ENCODE measurements at places on chromosomes 4 and X.

- no peak for DNase-seq
Measured at GRCh38 chr4:45100956-45101818, 374.8 kb upstream of the GNPDA2 start.

GRCh38 chr4:7427831-7428260 lies 6.9 kb downstream of the PSAPL1 start:
- no peak for DNase-seq

- no peak for DNase-seq
Measured at GRCh38 chr4:184702114-184702513, 31.8 kb downstream of the CENPU start.

DNA sequence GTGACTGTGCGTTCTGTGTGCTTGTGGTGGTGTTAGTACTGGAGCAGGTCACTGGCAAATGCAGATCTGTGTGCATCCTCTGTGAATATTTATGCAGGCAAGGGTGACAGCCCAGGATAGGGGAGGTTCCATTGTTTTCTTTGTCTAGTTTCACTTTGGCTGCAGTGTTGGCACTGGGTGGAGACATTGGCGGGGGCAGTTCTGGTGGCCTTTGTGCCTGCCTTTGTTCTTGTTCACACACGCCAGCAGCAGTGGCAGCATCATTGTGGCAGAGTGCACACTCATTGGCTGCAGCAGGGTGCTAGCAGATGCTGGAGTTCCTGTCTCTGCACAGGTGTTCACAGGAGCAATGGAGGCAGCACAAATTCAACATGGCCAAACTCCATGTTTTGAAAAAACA lies 495.3 kb downstream of the UBE2NL start:
- no peak for DNase-seq

GRCh38 chr4:40699648-40700047 lies 50.1 kb upstream of the NSUN7 start:
- DNase-seq: no peak

DNA sequence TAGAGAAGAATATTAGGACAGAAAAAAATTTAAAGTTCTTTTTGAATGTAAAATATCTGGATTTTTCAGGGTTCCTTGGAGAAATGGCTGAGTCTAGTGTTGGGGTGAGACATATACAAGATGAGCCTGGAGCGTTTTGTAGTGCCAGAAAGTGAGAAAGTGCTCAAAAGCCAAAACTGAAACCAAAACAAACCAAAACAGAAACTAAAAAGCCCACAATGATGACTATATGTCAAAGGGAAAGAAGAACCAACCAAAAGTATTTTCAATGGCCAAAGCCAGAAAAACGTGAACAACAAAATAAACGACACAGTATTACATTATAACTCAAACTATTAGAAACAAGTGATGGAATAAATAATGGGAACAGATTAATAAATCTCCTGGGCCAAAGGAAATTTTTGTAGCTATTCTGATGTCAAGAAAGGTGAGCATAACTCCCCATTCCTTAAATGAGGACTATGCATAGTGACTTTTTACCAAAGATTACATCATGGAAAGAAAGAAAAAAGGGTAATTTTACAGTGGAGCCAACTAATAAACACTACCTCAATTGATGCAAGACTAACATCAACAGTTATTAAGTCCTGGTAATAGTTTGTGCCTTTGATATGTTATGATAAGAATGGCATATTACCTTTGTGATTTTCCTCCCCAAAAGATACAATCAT lies 1137.6 kb downstream of the C4orf33 start:
- DNase-seq: no peak

DNA sequence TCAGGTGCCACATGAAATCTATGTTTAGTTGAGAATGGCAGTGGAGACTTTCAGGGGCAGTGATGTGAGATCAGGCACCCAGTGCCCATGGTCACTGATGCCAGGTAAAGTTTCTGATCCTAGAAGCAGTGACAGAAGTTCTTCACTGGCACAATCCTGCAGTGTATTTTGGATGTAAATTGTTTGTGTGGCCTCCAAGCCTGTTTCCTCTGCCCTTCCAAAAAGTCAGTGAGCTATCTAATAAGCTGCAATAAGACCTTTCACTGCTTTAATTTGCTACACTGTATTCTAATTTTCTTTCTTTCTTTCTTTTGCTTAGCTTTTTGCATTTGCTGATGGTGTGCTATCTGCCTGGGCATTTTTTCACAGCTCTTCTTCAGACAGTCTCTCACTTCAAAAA lies 1348.6 kb downstream of the ADGRL3 start:
- no peak for DNase-seq

DNA sequence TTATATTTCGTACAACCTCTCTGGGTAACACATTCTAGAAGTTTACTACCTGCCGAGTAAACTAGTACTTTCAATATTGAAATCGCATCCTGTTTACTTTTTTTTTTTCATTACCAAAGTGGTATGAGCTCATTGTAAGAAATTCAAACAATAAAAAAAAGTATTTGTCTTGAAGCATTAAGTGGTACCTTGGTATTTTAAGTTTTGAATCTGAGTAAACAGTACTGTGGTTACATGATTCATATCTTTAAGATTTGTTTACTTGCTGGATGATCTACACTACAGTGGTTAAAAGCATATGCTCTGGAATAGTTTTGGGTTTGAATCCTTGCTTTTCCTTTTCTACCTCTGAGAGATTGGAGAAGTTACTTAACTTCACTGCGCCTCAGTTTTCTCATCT lies 3.8 kb upstream of the MMGT1 start:
- DNase-seq: no peak

DNA sequence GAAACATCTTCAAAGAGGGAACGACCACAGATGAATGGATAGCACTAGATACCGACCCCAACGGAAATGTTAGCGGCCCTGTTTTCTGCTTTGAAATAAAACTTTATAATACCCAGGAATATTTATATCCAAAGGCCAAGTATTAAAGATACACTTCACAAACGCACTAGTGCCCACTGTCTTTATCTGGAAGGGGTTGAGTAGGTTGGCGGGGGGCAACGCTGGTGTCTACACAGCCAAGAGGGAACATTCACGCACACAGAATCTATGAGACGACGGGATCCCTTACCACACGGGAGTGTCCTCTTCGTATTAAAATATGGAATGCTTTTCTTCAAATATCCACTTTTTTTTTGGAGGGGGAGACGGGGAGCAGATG lies 3.3 kb downstream of the HAND2 start:
- DNase-seq: no peak

DNA sequence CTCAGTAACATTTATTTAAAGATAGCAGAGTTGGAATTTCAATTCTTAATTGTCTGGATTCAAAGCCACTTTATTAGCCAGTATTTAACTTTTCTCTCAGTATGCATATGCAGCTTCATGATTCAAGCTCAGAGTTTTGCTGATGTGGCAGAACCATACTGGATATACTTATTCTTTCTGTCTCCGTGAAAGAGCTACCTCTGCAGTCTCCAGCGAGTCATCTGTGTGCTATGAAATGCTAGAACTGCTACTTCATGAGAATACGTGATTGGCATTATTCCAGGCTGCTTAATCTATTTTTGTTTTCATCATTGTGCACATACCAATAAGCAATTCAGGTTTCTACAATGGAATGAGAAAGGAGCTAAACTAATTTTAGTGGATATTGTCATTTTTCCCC lies 743.7 kb downstream of the C4orf33 start:
- DNase-seq: no peak

- DNase-seq: no peak
Measured at GRCh38 chr4:122621016-122621507, at the start of gene IL21. Gene IL21, minus strand, starts transcription at chr4:122621066. Its CDS starts 55 bp downstream, at chr4:122621011.

DNA sequence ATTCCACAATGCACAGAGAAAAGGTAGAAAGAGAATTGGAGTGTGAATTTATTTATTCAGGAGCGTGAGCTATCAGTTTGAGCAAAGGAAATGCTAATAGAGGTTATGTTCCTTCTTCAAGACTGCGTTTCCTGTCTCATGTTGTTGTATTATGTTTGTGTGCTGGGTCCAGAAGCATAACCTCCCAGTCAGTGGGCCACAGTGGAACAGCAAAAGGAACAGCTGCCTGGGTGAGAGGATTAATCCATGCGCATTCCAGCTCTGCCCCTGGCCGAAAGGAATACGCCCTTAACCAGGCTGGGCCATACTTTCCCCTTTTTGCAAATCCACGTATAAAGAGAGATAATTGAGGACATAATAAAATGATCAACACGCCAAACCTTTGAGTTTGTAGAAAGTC lies 32.4 kb upstream of the ARX start:
- no peak for DNase-seq

GRCh38 chrX:44937606-44938005 lies 64.6 kb downstream of the KDM6A start:
- no peak for DNase-seq

DNA sequence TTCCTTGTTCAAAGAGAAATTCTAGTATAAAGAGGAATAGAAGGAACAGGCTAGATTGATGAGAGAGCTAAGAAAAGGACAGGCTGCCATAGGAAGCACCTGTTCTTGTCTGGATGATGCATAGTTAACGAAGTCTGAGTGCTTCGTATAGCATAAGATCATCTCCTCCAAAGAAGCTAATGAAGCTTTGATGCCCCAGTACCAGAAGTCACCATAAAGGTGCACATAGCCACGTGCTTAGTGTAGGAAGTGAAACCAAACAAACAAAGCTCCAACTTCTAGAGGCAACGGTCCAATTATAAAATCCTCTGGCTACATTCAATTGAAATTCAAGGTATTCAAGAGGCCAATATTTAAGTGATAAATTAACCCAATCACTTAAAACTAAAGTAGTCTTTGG lies 31.0 kb downstream of the AFAP1 start:
- DNase-seq: no peak

GRCh38 chr4:80187677-80188076 lies 9.6 kb upstream of the PRDM8 start:
- no peak for DNase-seq

GRCh38 chr4:73707269-73707875 lies 33.0 kb upstream of the CXCL8 start:
- DNase-seq: no peak

DNA sequence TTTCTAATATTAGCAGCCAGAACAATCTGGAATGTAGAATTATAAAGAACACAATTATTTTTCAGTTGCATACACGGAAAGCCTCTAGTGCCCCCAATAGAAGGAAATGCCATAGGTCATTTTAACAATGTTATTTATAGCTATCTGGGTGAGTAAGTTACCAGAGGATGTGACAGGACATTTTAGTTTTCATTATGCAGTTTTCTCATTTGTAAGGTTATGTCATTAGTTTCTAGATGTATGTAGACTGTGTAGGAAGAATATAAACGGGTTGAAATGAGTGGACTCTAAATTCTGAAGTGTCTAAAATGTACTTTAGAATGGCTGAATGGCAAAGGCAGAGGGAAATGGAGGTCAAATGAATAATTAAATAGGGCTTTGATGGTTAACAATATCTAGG lies 213.3 kb downstream of the DTHD1 start:
- no peak for DNase-seq

- DNase-seq: no peak
Measured at GRCh38 chrX:112359906-112360305, 277.3 kb upstream of the TRPC5 start.

DNA sequence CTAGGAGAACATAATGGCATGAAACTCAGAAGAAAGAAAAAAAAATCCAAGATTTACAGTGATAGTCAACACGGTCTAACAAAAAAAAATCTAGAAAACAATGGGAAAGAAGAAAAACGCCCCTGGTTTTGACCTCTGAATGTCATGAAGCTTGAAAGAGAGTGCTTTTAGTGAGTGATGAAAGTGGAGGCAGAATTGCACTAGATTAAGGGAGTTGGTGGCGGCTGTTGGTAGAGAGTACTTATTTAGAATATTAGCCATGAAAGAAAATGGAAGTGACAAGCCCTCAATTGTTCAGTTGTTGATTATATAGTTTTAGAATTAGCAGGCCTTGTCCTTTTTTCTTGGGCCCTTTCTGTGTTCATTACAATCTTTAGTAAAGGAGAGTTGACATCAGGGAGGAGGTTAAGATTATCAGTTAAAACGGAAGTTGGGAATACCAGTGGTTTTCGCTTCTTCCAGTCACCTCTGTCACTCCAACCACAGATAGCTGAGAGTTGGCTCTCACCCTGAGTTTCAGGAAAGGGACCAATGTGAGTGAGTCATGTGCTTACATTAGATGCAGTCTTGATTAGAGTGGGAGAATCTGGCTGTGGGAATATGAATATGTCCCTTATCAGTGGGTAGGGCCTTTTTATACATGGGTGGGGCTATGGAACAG lies 29.7 kb downstream of the EREG start:
- no peak for DNase-seq

GRCh38 chr4:187687697-187688096 lies 307.9 kb upstream of the ZFP42 start:
- DNase-seq: no peak

DNA sequence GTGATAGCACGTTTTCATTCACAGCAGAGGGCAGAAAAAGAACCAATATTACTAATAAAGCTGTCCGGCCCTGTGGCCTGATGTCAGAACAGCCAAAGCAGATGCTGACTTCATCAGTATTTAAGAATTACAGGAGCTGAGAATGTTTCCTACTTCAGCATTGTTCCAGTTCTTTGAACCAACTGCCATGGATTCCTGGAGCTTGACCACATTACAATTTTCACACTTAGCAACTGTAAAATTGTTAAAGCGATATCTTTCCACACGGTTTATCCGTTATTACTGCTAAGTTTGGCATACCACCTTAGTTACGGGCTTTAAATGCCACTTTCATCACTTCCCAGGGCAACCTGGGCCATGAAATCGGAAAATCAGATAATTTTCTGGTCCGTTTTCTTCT lies 118.2 kb downstream of the EPHA5 start:
- no peak for DNase-seq

DNA sequence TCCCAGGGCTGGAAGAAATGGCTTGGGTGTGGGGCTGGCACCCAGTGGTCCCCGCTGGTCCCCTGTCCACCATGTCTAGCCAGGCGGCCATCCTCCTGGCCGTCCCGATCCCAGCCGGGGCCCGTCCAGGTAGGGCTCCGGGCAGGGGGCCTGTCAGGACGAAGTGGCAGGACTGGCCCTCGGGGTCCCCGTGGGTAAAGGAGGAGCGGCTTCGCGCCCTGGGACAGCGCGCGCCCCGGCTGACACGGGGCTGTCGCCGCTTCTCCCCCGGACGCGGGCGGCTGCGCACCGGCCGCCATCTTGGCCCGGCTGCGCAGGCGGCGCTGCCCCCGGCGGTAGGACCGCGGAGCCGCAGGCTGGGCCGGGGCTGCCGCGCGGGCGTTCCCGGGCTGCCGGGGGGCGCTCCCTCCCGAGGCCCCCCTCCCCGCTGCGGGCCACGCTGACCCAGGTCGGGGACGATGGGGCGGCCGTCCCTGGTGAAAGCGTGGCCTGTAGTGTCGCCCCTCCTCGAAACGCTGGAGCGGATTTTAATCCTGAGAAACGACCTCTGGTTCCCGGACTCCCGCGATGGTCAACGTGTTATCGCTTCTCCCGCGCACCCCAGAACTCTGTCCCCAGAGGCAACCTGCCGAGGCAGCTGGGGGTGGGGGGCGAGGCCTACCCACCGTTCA lies 60.4 kb upstream of the BCOR start:
- peak; percentile 52 for DNase-seq

- no peak for DNase-seq
Measured at GRCh38 chr4:23324021-23324690, 565.7 kb downstream of the PPARGC1A start.

DNA sequence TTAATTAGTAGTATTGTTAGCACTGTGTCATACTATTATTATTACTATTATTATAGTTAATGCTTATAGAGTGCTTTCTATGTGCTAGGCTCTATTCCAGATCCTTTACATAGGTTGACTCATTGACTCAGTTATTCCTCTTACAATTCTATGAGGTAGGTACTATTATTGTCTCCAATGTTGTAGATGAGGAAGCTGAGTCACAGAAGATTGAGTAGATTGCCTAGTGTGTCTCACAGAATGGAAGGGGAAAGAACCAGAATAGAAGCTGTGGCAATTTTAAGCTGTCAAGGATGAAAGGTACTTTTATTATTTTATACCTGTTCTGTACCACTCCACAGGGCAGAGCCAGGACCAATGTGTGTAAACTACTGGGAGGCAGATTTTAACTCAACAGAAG lies 1.9 kb upstream of the TCEAL1 start:
- DNase-seq: no peak
